ENCODE measurements at places on chromosomes 1 and 21.

DNA sequence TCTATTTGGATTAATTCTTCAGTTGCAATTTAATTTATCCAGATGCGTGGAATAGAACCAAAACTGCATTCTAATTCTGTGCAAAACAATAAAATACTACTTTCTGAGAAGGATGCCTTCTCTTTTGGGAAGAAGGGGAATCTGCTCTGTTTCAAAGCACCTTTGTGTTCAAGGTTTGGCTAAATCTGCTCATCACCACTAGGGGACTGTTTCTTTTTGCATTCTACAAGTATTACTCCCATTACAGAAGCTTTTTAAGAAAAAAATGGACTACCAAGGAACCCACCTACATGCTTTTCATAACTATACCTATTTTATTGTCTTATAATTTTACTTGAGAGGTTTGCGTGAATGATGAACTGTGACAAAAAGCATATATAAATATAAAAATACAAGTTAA lies 18.2 kb downstream of the MRPS6 start:
- DNase-seq: no peak

DNA sequence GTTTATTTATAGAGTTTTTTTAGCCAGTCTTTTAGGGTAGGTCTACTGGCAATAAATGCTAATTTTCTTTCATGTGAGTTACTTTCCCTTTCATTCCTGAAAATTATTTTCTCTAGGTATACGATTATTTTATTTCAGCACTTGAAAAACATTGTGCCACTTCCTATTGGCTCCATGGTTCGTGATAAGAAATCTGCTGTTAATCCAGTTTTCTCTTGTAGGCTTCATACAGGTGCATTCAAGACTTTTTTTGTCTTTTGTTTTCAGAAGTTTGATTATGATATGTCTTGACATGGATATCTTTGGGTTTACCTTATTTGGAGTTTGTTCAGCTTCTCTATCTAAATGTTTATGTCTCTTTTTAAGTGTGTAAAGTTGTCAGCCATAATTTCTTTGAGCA lies 148.3 kb downstream of the HS2ST1 start:
- no peak for DNase-seq

DNA sequence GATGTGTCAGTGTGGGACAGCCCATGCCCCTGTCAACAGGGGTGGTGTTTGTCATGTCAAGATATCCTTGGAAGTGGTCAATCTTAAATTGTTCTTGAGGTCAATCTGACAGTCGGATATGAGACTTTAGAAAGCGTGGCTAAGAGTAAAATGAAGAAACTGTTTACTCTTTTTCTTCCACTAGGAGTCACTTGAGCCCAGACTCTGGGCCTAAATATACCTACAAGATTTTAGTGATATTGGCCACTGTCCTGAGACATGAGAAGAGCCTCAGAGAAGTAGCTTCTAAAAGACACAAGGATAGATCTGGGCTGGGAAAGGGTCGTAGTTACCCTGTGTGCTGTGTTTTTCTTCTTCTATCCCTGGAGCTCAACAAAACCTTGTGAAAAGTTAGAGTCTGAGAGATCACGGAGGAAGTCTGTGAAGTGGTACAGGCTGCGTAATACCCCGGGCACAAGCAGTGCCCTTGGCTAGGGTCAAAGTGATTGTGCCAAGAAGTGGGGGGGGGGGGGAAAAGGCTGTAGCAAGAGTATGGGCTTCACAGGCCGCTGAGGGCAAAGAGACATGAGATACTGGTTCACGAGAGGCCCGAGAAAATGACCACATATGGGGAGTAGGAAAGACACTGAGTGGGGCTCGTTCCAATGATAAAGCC lies 355.2 kb upstream of the GREM2 start:
- peak; percentile 60 for DNase-seq

- DNase-seq: no peak
These were observed 6.7 kb downstream of the TAGLN2 start for GRCh38 chr1:159918352-159919200.

GRCh38 chr1:221165839-221166500 lies 286.7 kb downstream of the HLX start:
- no peak for DNase-seq

DNA sequence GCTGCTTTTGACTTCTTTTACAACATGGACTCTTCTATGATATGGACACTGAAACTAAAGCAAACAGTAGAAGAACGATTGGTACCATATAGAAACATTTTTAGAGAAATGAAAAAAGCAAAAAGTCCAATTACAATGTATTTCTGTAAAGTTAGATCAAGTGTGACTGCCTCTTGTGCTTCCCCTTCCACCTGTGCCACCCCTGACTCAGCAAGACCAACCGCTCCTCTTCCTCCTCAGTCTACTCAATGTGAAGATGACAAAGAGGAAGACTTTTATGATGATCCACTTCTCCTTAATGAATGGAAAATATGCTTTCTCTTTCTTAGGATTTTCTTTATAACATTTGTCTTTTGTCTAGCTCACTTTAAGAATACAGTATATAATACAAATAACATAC lies 66.9 kb downstream of the PHTF1 start:
- no peak for DNase-seq

- peak; percentile 9 for DNase-seq
These were observed 45.7 kb downstream of the PAX7 start for GRCh38 chr1:18676332-18676781.

- DNase-seq: no peak
These were observed at the start of gene GIPC2 for GRCh38 chr1:78045926-78046778. Gene GIPC2, plus strand, starts transcription at chr1:78045966. Its CDS starts 129 bp downstream, at chr1:78046095.

DNA sequence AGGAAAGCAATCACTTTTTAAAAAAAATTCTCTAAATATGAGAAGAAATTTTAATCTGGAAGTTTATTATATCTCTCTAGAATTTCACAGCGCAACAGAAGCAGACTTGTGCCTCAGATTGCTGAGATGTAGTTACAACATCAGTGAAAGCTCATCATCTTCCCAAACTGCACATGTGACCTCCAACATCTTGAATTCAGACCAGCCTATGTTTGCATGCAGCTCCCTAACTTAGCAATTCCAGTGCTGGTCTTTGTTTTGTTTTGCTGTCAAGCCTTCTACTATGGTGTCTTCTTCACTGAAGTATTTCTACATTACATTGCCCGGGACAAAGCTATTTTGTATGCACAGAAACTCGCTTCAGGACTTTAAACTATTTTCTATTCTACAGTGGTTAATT lies 684.8 kb upstream of the PTBP2 start:
- DNase-seq: no peak

DNA sequence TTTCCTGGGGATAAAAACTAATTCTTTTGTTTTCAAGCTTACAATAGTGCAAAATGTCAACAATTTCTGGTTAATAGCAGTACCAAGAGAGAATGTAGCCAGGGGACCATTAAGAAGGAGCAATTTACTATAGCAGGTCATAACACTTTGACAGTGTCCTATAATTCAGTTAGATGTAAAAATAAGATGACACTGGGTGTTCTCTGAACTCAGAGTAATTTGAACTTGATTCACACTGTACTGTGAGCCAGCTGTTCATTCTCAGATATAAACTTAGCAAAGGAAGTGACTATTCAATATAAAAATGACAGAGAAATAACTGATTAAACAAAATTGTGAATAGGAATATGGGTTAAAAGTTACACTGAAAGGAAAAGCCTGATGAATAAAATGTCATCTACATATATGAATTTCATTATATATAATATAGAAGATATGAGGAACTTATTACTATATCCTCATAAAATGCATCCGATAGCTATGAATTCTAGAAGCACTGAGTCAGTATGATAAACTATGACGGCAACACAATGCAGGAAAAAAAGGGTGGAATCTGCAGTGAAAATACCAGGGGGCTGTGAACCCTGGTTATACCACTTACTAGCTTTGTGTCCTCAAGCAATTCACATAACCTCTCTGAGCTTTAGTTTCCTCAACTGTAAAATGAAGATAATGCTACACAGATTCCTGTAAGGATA lies 135.9 kb downstream of the ACBD6 start:
- DNase-seq: no peak

- DNase-seq: peak; percentile 60
These were observed 1793.9 kb downstream of the NCAM2 start for GRCh38 chr21:22791986-22792560.

DNA sequence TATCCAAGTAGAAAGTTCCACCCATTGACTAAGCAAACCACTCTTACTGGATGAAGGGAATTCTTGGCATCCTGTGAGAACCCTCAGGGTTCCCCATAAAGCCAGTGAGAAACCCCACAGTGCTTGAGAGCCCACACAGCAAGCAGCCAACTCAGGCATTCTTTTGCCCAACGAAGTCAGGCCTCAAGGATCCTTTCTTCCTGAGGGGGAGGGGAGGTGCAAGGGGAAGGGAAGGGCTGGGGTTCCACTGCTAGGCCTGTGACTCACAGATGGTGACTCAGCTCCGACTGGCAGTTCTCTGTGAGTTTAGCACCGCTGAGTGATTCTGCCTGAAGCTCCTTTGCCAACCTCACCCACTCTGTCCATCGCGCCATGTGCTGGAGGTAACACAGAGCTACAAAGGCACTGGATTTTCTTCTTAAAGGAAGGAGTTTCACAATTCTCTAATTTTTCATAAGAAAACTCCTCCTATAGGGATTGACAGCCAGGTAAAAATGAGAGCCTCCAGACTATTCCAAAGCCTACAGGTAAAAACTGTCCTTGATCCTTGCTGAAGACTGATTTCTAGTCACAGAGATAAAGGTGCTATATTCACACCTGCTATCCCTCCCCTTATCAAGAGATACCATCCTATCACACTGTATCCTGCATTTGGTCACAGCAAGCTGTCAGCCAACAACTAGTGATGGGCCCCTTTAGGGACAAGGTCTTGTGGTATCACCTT lies 4.8 kb downstream of the ENO1 start:
- peak; percentile 99 for DNase-seq

DNA sequence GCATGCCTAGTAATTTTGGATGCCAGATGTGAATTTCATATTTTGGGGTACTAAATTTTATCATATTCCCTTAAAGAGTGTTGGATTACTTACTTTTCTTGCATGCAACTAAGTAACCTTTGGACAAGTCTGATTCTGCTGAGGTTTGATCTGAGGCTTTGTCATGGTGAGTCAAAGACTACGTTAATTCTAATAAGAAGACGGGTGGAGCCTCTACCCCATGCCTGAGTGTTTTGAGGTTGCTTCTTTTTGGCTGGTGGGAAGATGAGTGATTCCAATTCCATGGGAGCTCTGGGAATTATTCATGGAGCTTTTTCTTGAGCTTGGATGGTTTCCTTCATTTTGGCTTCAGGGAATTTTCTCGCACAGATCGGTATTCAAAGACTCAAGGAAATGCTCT lies 11.6 kb upstream of the PCP4 start:
- no peak for DNase-seq

DNA sequence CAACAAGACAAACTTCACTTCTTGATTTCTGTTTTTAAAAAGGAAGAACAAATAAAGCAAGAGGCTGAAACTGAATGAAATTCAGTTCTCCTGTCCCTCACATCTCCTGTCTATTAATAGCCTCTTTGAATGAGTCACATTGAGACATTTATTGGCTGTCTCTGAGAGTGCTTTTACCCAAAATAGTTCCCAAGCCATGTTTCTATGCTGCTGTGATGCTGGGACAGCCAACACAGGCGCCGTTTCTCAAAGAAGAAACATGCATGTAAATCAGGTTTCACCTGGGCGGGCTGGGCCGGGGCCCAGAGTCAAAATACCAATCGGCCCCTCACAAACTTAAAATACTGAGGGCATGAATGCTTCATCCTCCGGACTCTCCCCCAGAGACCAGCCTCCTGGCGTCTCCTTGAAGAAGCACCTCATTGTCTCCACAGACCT lies 105.2 kb downstream of the EDEM3 start:
- no peak for DNase-seq

Data from MCF 10A (cell line).